ENCODE measurements at places on chromosomes 16 and 17.

GRCh38 chr17:68184816-68185436 lies 62.9 kb upstream of the AMZ2 start:
- peak; percentile 73 for DNase-seq

DNA sequence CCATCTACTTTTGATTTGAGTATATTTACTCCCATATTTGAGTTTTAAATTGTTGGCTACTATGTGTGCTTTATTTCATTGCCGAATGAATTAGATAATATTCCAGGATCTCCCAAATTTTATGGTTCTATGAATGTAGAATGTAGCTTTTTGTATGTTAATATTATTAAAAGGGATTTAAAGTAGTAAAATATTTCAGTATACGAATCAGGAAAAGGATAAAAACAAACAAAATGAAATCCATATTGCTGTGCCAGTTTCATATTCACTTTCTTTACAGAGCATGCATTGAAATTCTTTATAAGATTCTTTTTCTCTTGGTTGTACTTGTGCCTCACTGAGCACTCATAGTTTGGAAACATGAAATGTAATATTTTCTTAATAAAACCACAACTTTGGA lies 155.1 kb downstream of the CHD9 start:
- DNase-seq: no peak

- DNase-seq: peak; percentile 64
Observed at GRCh38 chr17:48610282-48611211, at the start of gene HOXB7. Gene HOXB7, minus strand, starts transcription at chr17:48611017. Its CDS starts 99 bp downstream, at chr17:48610918.

DNA sequence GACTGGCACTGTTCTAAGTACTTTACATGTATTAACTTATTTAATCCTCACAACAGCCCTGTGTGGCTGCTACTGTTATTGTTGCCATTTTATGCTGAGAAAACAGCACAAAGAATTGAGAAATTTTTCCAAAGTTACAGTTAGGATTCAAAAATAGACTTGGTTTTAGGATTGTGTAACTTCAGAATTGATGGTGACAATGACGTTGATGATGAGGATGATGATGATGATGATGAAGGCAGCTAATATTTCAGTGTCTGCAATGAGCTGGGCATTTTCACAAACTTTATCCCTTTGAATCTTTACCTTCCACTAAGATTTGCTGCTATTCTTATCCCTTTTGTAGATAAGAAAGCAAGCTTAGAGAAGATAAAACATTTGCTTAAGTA lies 22.1 kb downstream of the PRKCB start:
- DNase-seq: no peak

- DNase-seq: no peak
Observed at GRCh38 chr16:72442385-72443158, 270.6 kb upstream of the PMFBP1 start.

GRCh38 chr16:48112600-48112999 lies 43.2 kb downstream of the ABCC12 start:
- DNase-seq: no peak

DNA sequence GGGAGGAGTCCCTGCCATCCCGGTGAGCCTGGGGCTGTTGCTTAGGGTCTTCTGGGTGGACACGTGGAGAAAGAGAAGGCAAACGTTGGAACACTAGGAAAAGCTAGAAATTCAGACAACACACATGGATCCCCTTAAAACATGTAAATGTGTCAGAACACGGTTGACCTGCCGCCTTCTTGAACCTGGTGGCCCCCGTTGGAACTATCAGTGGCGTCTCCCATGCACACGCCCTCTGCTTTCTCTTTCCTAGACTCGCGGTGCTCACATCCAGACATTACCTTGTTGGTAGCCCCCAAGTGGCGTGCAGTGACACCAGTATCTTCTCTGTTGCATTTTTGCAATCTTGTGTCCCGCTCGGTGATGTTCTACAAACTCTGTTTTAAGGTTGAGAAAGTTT lies 18.6 kb downstream of the CIBAR2 start:
- DNase-seq: no peak

DNA sequence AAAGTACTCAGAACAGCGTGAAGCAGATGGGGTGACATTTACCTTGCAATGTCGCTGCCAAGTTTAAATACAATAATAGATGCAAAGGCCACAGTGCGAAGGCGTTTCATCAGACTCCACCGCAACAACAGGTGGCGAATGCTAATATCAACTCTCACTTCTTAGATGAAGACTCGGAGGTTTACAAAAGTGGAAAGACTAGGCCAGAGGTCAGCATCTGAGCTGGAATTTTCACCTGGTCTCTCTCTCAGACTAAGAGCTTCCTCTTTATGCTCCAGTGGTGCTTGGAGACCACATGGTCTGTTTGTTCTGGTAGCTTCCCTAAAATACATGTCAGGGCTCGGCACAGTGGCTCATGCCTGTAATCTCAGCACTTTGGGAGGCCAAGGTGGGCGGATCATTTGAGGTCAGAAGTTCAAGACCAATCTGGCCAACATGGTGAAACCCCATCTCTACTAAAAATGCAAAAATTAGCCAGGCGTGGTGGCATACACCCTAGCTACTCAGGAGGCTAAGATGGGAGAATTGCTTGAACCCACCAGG lies 169.1 kb downstream of the XYLT1 start:
- DNase-seq: peak; percentile 95

GRCh38 chr17:43946781-43947180 lies 4.5 kb upstream of the PPY start:
- DNase-seq: no peak

- no peak for DNase-seq
Observed at GRCh38 chr17:2862197-2862596, 66.0 kb downstream of the RAP1GAP2 start.

DNA sequence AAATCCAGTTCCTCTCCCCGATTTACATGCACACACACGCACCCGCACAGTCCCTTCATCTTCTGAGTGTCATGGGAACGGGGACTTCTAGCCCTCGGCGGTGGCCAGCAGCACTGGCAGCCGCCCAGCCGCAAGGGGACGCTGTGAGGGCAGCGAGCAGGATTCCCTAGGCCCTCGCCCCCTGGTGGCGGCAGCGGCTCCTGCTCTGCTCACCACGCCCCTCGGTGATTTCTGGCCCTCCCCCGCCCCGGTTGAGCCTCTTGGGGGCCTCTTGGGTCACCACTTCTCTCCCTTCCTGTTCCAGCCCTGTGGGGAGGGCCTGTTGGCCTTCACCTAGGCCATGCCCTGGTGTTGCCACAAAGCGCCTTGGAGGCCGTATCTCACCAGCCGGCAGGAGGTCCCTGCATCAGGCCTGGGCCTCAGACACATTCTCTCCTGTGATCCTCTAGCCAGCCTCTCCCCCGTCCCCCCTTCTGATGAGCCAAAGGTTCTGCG lies 75.2 kb upstream of the KSR1 start:
- DNase-seq: peak; percentile 91

DNA sequence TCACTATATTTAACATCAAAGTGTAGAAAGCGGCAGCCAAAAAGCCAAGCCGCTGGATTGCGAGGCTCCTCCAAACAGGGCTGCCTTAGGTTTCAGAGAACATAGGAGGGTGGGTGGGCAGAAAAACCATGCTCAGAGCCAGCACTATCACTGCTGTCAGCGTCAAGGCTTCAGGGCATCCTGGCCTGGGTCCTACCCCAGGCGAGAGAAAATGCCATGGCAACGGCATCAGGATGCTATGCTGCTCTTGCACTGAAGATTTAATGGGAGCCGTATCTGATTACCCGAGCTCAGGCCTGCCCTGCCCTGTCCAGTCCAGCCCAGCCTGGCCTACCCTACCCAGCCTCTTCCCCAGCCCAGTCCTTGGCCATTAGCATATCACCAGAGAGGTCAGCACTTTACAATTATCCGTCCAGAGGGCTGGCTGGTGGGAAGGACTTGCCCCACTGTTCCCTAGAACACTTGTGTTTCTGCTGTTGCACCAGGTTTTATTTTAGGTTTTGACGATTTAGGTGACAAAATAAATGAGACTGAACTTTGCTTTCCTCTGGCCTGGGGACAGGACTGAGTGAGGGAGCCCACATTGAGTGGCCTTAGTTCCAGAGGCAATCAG lies 61.1 kb downstream of the TOM1L2 start:
- no peak for DNase-seq

DNA sequence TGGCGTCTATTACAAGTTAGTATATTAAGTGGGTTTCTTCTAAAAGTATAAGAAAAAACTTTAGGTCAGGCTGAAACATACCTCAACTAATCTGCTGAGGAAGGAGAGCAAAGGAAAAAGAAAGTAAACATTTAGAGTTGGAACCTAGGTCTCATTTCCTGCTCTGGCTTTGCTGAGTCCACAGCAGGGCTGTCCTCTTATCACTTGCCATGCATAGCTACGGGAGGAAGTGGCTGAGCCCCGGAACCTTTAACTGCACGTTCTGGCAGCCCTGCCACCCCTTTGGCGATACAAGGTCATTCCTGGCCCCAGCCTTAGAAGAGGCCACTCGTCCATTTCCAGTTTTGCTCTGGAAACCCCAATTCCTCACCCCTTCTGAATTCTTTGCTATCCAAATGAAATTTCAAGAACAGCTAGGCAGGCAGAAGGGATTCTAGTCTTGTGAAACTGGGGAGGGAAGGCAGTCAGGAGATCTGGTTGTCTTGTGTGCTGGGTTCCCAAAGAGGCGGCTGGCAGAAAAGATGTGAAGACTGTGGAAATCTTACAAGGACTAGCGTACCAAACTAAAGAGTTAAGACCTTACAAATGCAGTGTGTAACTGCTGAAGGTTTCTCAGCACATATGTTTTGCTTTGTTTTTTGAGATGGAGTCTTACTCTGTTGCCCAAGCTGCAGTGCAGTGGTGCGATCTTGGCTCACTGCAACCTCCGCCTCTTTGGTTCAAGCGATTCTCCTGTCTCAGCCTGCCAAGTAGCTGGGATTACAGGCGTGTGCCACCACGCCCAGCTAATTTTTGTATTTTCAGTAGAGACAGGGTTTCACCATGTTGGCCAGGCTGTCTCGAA lies 19.1 kb downstream of the WIPI1 start:
- DNase-seq: peak; percentile 89

DNA sequence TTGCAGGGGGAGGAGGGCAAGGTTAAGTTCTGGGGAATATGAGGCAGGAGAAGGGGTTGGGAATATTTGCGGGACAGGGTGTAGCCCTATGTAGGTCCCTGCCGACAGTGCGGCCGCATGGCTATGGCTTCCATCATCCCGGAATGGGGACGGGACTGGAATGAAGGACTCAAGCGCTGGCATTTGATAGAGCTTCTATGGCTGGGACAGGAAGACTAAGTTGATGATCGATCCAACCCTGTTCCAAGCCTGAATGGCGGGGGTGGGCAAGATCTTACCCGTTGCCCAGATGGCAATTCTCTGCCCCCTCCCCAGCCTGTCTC lies 47.1 kb downstream of the SRCIN1 start:
- DNase-seq: no peak

- no peak for DNase-seq
Observed at GRCh38 chr16:6704306-6704930, 628.2 kb upstream of the RBFOX1 start.

DNA sequence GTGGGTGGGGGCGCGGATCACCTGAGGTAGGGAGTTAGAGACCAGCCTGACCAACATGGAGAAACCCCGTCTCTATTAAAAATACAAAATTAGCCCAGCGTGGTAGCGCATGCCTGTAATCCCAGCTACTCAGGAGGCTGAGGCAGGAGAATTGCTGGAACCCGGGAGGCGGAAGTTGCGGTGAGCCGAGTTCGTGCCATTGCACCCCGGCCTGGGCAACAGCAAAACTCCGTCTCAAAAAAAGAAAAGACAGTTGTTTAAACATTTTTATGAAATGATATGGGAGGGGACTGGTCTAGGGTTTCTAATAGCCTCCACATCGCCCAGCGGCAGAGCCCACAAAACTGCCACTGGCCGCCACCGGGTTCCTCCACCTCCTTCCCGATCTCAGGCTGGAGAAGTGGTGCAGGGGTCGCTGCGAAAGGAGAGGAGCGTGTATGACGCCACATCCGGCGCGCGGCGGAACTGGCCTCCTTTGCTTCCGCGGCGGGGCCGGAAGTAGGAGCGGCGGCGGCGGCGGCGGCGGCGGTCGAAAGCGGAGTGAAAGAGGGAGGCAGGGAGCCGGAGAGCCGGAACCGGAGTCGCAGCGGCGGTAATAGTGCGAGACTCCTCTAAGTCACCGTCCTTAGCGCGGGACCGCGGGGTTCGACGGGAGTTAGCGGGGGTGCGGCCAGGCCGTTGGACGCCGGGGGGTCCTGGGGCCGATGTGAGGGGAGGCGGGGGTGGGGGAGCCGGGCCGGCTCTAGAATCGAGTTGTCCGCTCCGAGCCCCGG lies at the start of gene PPP4C:
Gene PPP4C, plus strand, starts transcription at position 492 of the 773 bp plus-strand sequence. CDS start 384 bp downstream, outside the sequence.
- DNase-seq: peak; percentile 92

DNA sequence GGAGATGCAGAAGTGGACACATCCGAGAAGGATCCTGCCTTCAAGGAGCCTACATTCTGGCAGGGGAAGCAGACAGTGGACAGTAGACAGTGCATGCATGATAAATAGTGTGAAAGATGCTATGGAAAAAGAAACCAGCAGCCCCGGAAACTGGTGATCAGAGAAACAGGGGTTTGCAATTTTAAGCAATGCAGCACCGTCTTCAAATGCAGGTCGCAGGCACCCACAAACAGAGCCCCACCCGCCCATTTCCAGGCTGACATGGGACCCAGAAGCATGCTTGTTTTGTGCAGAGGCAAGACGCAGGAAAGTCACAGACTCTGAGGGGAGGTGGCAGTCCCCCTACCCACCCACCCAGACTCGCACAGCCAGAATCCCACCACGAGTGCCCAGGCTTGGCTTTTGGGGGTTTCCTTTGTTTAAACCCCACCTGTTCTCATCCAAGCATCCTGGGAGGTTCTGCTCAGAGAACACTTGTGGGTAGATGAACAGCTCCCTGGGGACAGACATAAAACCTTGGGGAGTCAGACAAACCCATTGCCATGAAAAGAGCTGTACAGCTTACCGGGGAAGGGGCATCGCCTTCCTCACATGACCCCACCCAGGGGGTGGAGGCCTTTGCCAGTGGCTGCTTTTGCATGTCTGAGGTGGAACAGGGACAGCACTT lies 114.3 kb downstream of the MGAT5B start:
- DNase-seq: no peak

- no peak for DNase-seq
Observed at GRCh38 chr17:76635659-76636360, 7.7 kb downstream of the ST6GALNAC1 start.

GRCh38 chr17:16906680-16907079 lies 65.2 kb downstream of the TNFRSF13B start:
- DNase-seq: no peak

DNA sequence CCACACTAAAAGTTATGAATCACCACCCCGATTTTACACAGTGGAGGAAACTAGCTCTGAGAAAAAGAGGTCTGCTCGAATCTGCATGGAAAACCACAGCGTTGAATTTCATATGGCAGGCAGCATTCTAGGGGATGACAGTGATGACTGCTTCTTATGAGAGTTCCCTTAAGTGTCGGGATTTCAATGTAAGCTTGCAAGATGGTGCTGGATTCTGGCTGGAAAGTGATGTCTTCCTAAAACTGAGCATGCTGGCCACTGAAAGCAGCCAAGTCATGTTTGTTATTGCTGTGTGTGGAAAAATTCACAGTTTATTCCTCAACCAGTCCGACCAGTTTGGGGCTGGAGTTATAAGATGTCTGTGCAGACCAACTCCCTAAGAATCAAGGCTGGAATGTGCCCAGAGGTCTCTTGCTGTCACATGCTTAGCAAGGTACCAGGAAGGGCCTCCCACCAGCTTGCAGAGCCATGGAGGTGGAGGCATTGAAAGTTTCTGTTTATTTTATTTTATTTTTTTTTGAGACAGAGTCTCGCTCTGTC lies 37.2 kb upstream of the GAN start:
- no peak for DNase-seq
